ENCODE measurements at places on chromosomes 13 and 19.

- DNase-seq = peak; percentile 80
Measured at GRCh38 chr19:1945899-1946298, 4.9 kb downstream of the CSNK1G2 start.

DNA sequence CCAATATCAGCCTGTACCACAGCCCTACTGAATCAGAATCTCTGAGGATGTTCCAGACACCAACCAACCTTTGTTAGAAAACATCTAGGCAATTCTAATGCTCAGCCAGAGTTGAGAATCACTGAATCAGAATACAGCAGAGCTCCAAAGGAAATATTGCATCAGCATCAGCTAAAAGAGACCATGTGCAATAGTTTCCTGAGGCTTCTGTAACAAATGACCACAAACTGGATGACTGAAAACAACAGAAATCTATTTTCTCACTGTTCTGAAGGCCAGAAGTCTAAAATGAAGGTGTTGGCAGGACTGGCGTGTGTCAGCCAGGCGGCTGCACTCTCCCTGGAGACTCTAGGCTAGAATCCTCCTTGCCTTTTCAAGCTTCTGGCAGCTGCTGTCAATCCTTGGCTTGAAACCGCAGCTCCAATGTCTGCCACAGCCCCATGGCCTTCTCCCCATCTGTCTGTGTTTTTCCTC is 1.2 kb upstream of the DCT start:
- DNase-seq = no peak

GRCh38 chr13:98556968-98557631 is 19.8 kb downstream of the STK24 start:
- DNase-seq = no peak

DNA sequence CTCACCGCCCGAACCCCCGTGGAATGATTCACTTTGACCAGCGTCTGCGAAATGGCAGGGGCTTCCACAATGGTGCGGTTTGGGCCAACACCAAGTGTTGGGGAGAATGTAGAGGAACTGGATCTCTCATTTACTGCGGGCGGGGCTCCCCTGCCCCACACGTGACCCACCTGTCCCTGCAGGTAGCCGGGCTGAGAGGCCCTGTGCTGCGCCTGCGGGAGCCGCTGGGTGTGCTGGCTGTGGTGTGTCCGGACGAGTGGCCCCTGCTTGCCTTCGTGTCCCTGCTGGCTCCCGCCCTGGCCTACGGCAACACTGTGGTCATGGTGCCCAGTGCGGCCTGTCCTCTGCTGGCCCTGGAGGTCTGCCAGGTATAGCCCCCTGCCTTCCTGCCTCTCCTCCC is 5.8 kb upstream of the FLT3LG start:
- DNase-seq = no peak

DNA sequence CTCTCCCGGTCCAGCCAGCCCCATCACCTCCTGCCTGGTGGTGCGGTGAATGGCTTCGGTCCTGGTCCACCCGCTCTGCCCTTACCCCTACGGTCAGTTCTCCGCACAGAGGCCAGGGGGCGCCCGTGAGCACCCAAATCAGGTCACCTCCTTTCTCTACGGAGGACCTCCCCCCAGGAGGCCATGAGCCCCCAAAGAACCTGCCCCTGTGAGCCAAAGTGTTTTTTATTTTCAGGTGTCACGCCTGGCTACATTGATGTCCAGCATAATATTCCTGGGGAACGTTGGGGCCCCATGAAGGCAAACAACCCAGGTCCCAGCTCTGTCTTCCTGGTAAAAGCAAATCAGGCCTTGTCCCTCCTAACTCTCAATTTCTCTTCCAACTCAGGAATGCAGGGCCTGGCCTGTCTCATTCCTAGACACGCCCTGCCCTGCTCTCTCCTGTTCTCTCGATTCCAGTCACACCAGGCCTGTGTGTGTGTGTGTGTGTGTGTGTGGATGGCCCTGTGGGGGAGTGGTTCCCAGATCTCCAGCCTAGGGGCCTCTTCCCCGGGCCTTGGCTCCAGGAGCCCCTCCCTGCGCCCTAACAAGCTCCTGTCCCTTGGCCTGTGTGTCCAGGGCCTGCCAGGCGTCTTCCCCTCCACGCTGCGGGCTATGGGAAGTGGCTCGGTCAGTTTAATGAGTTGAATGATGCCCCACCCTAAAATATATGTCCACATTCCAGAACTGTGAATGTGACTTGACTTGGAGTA is 9.7 kb upstream of the GIPC1 start:
- DNase-seq = peak; percentile 84

GRCh38 chr19:16637535-16637934 is 9.5 kb upstream of the MED26 start:
- DNase-seq = no peak
